Activated T-cell treated with anti-CD3 and anti-CD28 coated beads, Interleukin-2, amount 50 U/mL, for 1 hour (primary cell): ENCODE measurements at places on chromosomes 13 and 19.
A peak's percentile ranks its signal among the peaks of the same experiment; 100 is the strongest.

- DNase-seq: no peak
These were observed 153.8 kb downstream of the KCTD12 start for GRCh38 chr13:76732367-76732766.

DNA sequence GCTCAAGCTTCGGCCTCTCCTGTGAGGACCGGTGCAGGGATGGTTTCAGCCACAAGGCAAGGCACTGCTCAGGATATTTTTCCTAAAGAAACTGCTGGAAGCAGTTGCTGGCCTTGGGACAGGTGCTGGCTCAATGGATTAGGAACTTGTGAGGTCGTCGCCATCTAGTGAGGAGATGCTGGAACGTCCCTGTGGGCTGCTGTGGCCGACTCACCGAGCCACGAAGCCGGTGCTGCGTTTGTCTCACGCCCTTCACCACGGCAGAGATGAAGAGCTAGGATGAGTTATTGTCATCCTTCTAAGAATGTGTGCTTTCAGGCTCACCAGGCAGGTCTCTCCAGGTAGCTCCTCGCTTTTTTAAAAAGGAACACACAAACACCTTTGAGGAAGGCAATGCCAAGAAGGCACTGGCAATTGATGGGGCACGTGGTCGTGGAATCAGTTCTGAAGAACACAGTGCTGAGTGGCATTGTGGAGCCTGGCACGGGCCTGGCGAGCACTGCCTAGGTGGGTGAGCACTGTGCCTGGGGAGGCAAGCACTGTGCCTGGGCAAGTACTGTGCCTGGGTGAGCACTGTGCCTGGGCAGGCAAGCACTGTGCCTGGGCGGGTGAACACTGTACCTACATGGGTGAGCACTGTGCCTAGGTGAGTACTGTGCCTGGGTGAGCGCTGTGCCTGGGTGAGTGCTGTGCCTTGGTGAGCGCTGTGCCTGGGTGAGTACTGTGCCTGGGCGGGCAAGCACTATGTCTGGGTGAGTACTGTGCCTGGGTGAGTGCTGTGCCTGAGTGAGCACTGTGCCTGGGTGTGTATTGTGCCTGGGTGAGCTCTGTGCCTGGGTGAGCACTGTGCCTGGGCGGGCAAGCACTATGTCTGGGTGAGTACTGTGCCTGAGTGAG, 140.4 kb downstream of the TEX29 start:
- no peak for DNase-seq

DNA sequence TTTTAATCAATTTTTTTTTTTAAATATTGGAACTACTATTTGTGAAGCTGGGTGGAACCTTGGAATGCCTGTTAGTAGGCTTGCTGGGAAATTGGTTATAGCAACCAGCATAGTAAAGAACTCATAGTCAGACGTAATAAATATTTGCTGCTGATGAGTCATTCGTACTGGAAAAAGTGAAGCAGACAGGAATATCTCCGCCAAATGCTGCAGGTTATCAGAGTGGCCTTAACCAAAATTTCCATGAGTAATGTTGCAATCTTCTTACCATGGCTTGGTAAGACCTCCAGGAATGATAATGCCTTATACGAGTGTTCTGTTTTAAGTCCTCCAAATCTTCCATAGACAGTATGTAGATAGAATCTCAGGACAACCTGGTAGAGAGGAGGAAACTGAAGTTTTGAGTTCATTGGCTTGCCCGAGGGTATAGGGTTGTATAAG, 34.2 kb downstream of the MBNL2 start:
- no peak for DNase-seq

- no peak for DNase-seq
These were observed 16.2 kb downstream of the PKN1 start for GRCh38 chr19:14449321-14449720.

DNA sequence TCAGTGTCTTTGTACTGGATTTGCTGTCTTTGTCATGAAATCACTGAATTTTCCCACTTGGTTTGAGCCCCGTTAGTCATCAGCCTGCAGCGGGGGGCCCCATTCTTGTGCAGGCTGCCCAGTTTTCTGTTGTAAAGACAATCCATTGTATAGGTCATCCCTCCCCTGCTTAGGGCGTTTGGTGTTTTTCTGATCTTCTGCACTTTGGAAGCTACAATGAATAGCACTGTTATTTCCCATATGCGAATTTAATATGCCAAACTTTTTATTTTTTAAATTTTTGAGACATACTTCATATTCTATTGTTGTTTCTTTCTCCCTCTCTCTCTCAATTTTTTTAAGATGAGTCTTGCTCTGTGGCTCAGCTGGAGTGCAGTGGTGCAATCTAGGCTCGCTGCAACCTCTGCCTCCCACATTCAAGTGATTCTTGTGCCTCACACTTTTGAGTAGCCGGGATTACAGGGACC, 9.0 kb downstream of the SLC27A1 start:
- no peak for DNase-seq

DNA sequence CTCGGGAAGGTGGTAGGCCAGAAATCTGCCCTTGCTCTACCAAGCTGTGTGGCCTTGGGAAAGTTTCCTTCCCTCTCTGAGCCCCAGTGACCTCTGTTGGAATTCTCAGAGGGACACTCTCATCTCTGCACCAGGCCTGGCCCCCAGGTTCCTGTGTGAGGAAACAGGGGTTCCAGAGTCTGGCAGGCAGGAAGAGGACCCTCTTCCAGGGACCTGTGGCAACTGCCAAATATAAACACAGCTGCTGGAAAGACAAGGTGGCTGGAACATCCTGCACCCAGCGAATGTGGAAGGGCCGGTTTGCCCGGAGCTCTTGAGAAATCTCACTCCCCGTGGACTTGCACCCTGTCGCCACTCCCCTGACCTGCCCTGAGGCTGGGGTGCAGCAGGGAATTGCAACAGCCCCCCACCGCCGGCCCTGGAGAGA, 52.8 kb downstream of the GADD45B start:
- DNase-seq: no peak

- peak; percentile 61 for DNase-seq
These were observed 65.9 kb downstream of the KCNRG start for GRCh38 chr13:50080911-50081678.

- DNase-seq: no peak
These were observed 75.9 kb downstream of the TNFSF11 start for GRCh38 chr13:42649831-42650230.

DNA sequence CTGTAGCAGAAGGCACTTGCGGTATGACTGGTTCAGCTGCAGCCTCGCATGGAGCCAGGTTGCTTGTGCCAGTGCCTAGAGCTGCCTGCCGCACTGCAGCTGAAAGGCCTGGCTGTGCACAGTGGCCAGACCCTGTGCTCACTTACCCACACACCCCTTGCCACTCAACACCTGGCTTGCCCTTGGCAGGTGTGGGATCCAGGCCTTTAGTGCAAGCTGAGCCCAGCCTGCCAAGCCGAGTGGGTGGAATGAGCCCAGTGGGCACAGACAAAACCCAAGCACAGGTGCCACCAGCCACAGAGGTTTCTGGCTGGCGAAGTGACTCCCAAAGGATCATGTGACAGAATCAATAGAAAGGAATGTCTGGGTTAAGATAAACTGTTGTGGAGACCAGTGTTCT, 19.5 kb downstream of the LIG4 start:
- DNase-seq: no peak

DNA sequence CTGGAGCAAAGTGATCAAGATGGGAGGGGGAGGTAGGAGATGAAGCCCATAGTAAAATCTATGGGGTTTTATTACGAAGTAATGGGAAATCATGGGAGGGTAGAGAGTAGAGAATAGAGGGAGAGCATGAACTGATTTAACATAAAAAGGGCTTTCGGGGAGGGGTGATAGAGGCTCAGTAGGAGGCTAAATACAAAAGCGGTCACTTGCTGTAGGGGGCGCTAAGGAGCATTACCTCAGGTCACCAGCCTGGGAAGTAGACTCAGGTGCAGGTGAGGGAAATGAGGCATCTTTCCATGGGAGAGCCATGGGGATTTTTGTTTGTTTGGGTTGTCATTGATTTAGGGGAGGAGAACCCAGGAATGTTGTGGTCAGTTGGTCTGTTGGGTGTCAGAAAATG, 14.1 kb downstream of the KRTDAP start:
- DNase-seq: no peak

DNA sequence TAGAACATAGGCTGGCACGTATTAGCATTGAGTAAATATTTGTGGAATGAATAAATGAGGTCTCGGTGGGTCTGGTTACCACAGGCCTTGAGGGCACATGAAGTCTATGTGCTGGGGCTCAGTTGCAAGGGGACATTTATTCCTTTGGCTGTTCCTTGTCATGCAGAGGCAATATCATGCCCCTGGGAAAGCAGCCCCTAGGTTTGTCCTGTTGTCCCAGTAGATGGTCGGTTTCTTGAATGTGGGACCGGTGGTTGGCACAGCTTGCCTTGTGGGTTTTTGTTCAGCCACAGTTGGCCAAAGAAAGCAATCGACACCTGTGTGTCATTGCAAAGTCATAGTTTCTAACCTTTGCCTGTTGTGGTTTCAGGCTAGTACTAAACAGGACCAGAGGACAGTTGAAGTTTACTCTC, 24.7 kb upstream of the GPR183 start:
- no peak for DNase-seq

- no peak for DNase-seq
These were observed 329.6 kb downstream of the PCDH20 start for GRCh38 chr13:61086087-61086486.

DNA sequence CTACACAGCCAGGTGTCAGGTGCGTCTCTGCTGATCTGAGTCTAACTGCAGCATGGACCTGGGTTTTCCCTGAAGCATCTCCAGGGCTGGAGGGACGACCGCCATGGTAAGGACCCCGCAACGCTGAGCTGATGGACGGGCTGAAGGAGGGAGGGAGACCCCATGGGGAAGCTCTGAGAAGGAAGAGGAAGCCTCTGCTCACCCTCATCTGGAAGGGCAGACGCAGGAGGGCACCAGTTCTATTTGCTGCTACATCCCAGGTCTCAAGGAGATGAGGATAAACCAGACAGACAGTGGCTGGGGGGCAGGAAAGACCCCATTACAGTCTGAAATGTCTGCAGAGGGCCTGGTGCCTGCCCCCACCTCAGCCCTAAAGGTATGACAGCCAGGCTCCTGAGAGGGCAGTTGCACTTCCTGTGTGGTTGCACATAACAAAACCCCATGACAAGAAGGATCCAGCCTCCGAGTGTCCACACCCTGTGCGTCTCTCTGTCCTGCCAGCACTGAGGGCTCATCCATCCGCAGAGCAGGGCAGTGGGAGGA, at the start of gene LILRA2:
Gene LILRA2, plus strand, starts transcription at position 461 of the 543 bp plus-strand sequence. CDS start 89 bp downstream, outside the sequence.
- DNase-seq: no peak

DNA sequence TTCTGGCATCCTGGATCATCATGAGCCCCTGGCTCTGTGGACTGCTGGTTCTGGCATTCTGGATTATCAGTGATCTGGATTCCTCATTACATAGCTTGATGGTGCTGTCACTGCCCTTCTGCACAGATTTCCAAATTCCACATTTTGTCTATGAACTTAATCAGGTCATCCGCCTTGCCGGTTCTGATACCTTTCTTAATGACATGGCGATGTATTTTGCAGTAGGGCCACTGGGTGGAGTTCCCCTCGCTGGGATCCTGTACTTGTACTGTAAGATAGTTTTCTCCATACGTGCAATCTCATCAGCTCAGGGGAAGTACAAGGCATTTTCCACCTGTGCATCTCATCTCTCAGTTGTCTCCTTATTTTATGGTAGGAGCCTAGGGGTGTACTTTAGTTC, 24.4 kb upstream of the OR7C2 start:
- DNase-seq: no peak

DNA sequence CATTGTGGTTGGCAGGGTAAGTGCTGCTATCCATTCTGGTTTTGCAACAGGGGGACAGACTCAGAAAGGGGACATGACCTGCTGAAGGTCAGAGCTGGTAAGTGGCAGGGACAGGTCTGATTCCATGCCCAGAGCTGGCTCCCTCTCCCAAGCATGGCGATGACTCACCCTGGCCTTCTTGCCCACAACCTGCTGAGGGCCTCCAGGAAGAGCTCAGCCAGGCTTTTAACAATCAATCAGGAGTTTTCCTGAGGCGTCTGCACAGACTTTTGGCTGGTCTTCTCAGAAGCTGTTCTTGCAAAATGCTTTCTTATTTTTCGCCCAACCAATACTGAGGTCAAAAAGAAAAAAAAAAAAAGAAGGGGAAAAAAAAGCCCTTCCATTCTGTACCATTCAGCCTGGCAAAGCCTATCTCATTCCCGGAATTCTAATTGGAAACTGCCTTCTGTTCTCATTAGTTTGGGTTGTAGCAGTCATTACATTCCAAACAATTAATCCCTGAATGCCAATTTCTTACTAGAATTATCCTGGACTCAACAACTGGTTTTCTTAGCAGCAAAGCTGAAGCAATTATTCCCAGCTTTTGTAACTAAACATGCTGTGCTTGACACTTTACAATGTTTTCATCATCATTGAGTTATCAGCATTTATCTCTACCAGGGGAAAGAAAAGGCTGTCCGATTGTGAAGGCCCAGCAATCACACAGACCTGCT, 17.7 kb downstream of the SIAH3 start:
- no peak for DNase-seq

DNA sequence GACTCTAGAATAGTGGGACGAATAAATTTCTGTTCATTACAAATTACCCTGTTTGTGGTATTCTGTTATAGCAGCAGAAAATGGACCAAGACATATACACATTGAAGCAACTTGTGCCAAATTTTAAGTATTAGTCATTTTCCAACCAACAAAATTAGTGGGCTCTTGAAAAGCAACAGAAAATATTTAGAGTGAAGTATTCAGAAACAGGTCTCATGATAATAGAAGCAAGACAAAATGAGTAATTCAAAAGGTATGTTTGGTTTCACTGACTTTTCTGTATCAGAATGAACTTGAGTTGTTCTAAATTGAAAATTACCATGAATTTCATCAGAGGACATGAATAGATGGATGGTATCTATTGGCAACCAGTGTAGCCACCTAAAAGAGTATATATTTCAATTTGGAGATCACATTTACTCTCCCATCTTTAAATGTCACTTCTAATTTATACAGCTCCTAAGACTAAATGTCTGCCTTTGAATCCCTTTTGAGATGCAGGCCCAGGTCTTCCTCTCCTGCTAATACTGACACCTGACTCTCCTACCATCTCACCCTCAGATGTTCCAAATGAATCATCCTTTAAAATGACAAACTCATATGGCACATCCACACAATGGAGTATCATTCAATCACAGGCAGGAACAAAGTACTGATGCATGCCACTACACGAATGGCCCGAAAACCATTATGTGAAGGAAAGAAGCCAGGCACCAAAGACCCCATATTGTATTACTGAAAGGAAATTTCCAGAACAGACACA, 40.7 kb upstream of the DOCK9 start:
- DNase-seq: no peak

DNA sequence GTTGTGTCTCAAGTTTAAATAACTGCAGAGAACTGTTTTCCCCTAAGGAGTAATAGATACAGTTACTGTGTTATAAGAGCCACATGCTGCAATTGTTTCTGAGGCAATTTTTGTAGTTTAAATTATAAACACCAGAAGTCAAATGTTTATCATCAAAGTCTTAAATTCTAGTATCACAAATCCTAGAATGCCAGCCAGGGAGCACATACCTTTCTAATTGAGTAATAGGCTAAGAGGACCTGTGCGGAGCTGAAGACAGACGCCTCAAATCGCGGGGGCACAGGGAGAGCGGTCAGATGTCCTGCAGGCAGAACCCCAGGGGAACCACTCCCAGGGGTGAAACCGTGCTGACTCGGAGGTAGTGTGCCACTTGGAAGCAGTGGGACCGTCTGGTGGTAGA, 65.2 kb upstream of the TNFRSF19 start:
- no peak for DNase-seq
